T-helper 17 cell (primary cell): ENCODE measurements at places on chromosomes 1 and 21. TPM values are rescaled to one million over a fixed set of nuclear protein-coding genes. Genes with fewer than 3 reads are reported as not detected.

RGS16 gene
- 23.5 TPM for total RNA-seq

RNU1-2 gene
- 3,182 TPM for total RNA-seq

CBR3 gene
- total RNA-seq: 2.2 TPM

BCAR3 gene
- total RNA-seq: 0.87 TPM

KIRREL1 gene
- not detected for total RNA-seq

NFASC gene
- total RNA-seq: not detected

C1orf94 gene
- total RNA-seq: not detected

UBE2U gene
- not detected for total RNA-seq

KRTAP12-1 gene
- total RNA-seq: not detected

GLRX2 gene
- total RNA-seq: 7.8 TPM

ZNF648 gene
- total RNA-seq: not detected

PIGK gene
- total RNA-seq: 15.6 TPM

FCER1A gene
- 5.9 TPM for total RNA-seq

HENMT1 gene
- total RNA-seq: 10.3 TPM

TCEA3 gene
- 13.5 TPM for total RNA-seq

RNU1-1 gene
- 3,922 TPM for total RNA-seq

CDK11A gene
- total RNA-seq: 232 TPM

CREB3L4 gene
- total RNA-seq: 4.5 TPM

NOS1AP gene
- total RNA-seq: not detected

CLIC6 gene
- total RNA-seq: 0.10 TPM
